IMR-90 (cell line): ENCODE measurements at places on chromosomes 3 and 15. TPM values are rescaled to one million over a fixed set of nuclear protein-coding genes. Genes with fewer than 3 reads are reported as not detected.

The SHC4 gene
- 2.5 and 2.7 TPM in 2 replicates for total RNA-seq

The IGDCC3 gene
- under 0.01 and 0.18 TPM in 2 replicates for total RNA-seq

The PPP1R14D gene
- total RNA-seq = not detected in 2 replicates

The ST8SIA2 gene
- not detected in 2 replicates for total RNA-seq

The THBS1 gene
- total RNA-seq = 3,217 and 4,071 TPM in 2 replicates

The CPNE4 gene
- total RNA-seq = not detected in 2 replicates

The LTF gene
- not detected in 2 replicates for total RNA-seq

The CLDN18 gene
- not detected in 2 replicates for total RNA-seq

The CCDC33 gene
- not detected in 2 replicates for total RNA-seq

The GOLGA8S gene
- total RNA-seq = under 0.01 TPM in 2 replicates

The SERPINI2 gene
- total RNA-seq = not detected in 2 replicates

The TRAT1 gene
- total RNA-seq = not detected in 2 replicates

The RPP14 gene
- total RNA-seq = 6.6 and 11.9 TPM in 2 replicates

The PCBP4 gene
- total RNA-seq = 70.8 and 71.1 TPM in 2 replicates

The PARP3 gene
- total RNA-seq = 14.4 and 16.3 TPM in 2 replicates

The LMAN1L gene
- not detected in 2 replicates for total RNA-seq

The RTP1 gene
- not detected in 2 replicates for total RNA-seq

The DUT gene
- 18.8 and 30.3 TPM in 2 replicates for total RNA-seq

The FES gene
- total RNA-seq = 9.7 and 11.7 TPM in 2 replicates

The AHSG gene
- total RNA-seq = not detected in 2 replicates

The CFAP92 gene
- total RNA-seq = not detected in 2 replicates

The TLR9 gene
- total RNA-seq = not detected in 2 replicates

The AMT gene
- total RNA-seq = 0.28 and 0.36 TPM in 2 replicates

The GNAT1 gene
- not detected in 2 replicates for total RNA-seq

The TOPAZ1 gene
- not detected in 2 replicates for total RNA-seq

The CHRFAM7A gene
- total RNA-seq = 0.18 TPM in 1 of 2 replicates, not detected in the other

The MAP1A gene
- 47.2 and 48.2 TPM in 2 replicates for total RNA-seq

The OR5K2 gene
- not detected in 2 replicates for total RNA-seq

The CADPS gene
- total RNA-seq = not detected in 2 replicates

The TIMP4 gene
- 0.54 and 0.56 TPM in 2 replicates for total RNA-seq

The P2RY14 gene
- not detected in 2 replicates for total RNA-seq

The WNT7A gene
- not detected in 2 replicates for total RNA-seq

The ABCC5 gene
- 8.4 and 9.2 TPM in 2 replicates for total RNA-seq

The MESP2 gene
- total RNA-seq = 0.18 and 0.28 TPM in 2 replicates

The CLASP2 gene
- 42.5 and 49.1 TPM in 2 replicates for total RNA-seq

The OR5AC2 gene
- total RNA-seq = not detected in 2 replicates

The KLF15 gene
- under 0.01 and 0.18 TPM in 2 replicates for total RNA-seq

The DOCK3 gene
- total RNA-seq = under 0.01 TPM in 2 replicates

The PLS1 gene
- total RNA-seq = 0.90 and 1.7 TPM in 2 replicates

The SPATA12 gene
- total RNA-seq = under 0.01 TPM in 1 of 2 replicates, not detected in the other

The IL5RA gene
- total RNA-seq = not detected in 2 replicates

The CDCP1 gene
- total RNA-seq = 2.5 TPM in 2 replicates

The SORD gene
- 21.9 and 34.2 TPM in 2 replicates for total RNA-seq

The HDC gene
- not detected in 2 replicates for total RNA-seq

The RASGRP1 gene
- 1.9 and 3.2 TPM in 2 replicates for total RNA-seq

The SLC2A2 gene
- total RNA-seq = not detected in 2 replicates

The REC114 gene
- not detected in 2 replicates for total RNA-seq
